ENCODE measurements at places on chromosomes 13 and 19. TPM values are rescaled to one million over a fixed set of nuclear protein-coding genes. Genes with fewer than 3 reads are reported as not detected.

Gene ZNF723
- not detected for polyA plus RNA-seq

Gene FCER2
- 0.55 TPM for polyA plus RNA-seq

Gene PSG1
- not detected for polyA plus RNA-seq

GRCh38 chr13:39107561-39107960 is 69.3 kb downstream of the NHLRC3 start:
- DNase-seq, result no peak

DNA sequence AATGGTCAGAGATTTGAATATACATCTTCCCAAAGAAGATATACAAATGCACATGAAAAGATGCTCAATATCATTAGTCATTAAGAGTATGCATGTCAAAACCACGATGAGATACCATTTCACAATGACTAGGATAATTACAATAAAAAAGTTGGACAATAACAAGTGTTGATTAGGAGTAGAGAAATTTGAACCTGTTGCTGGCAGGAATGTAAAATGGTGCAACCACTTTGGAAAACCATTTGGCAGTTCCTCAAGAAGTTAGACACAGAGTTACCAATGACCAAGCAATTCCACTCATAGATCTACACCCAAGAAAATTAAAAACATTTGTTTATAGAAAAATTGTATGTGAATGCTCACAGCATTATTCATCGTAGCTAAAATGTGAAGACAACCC is 33.2 kb upstream of the STARD13 start:
- DNase-seq, result no peak

DNA sequence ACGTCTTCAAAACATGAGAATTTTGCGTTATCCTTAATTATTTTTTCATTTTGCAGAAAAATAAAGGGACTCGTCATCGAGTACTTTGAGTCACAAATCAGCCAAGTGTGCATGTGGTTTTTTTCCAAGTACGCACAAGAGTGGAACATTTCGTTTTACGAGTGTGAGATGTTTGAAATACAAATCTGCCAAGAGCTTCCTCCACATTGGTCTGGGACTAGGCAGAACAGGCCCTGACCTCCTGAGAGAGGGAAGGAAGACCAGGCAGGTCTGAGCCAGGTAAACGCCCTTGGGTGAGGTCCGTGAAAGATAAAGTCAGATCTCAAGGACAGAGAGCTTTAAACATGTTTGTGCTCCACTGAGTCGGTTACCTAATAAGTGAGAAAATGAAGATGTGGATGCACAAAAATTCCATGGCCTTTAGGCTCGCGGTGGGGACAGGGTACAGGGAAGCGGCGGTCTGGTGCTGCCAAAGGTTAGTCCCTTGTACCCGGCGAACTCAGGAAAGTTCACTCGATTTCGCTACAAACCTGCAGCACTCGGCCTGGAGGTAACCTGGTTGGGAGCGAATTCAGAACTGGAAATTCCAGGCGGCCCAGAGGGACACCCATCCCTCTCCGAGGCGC is 473 bp upstream of the ITM2B start:
- DNase-seq, result no peak
